ENCODE measurements at places on chromosomes 1 and 21.

GRCh38 chr1:221431068-221431651 is 310.7 kb downstream of the DUSP10 start:
- DNase-seq: no peak

- no peak for DNase-seq
Measured at GRCh38 chr1:3909615-3910014, 9.5 kb upstream of the C1orf174 start.

GRCh38 chr1:155989242-155990004 is 11.1 kb upstream of the ARHGEF2 start:
- peak; percentile 85 for DNase-seq

GRCh38 chr1:36691374-36691773 is 208.7 kb upstream of the CSF3R start:
- no peak for DNase-seq

GRCh38 chr1:234608025-234608910 is 1.7 kb downstream of the IRF2BP2 start:
- peak; percentile 98 for DNase-seq

- DNase-seq: peak; percentile 95
Measured at GRCh38 chr1:94790246-94790645, 29.9 kb upstream of the SLC44A3 start.

- no peak for DNase-seq
Measured at GRCh38 chr21:15631342-15631741, 98.4 kb upstream of the USP25 start.

- no peak for DNase-seq
Measured at GRCh38 chr1:116374353-116375147, 1.5 kb downstream of the ATP1A1 start.

GRCh38 chr21:38811257-38811656 is 5.5 kb downstream of the ETS2 start:
- DNase-seq: peak; percentile 97

DNA sequence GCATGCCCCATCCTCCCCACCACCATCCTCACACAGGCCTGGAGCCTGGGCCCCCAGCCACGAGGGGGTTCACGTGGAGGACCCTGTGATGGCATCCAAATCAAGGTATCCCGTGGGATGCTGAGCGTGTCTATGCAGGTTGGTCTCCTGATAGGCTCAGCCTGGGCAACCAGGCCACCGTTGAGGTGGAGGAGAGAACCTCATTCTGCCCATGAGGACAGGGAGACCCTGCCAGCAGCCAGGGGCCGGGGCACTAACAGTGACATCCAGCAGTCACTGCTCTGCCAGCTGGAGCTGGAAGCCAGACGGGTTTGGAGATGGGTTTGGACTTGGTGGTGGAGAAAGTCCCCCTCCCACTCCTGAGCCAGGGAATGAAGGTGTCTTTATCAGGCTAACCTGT is 582.8 kb downstream of the MATN1 start:
- DNase-seq: no peak

- DNase-seq: peak; percentile 39
Measured at GRCh38 chr1:65820983-65821382, 28.3 kb downstream of the PDE4B start.

DNA sequence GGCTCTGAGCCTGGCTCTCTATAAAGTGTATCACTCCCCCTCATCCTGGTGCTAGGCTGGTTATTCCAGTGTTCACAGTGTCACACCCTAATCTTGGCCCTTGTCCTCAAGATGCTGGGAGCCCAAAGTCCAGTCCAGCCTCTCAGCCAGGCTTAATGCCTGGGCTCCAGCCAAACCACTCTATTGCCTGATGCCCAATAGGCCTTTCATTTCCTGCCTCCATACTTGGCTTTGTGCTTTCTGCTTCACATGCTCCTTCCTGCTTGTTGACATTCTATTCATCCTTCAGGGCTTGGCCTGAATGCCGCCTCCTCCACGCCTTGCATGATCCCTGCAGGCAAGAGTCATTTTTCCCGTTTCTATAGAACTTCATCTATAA is 1.7 kb downstream of the KLHDC8A start:
- no peak for DNase-seq

GRCh38 chr1:51237351-51238033 is 1.4 kb downstream of the RNF11 start:
- no peak for DNase-seq

- DNase-seq: no peak
Measured at GRCh38 chr21:35646606-35647005, 413.7 kb downstream of the SETD4 start.

DNA sequence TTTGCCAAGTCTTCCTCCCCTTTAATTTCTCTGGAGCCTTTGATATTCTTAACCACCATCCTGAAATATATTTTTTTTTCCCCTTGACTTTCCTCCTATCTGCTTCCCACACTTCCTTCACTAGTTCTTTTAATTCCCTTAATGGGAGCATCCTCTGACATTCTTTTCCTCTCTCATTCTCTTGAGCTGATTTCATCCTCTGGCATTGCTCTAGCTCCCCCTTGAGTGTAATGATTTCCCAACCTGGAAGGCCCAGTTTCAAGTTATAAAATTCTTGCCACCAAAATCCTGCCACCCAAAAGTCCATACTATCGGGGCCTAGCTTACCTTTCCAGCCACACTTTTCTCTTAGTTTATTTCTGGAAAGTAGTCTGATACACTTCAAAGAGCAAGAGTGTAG is 39.5 kb upstream of the UBE2U start:
- DNase-seq: no peak

DNA sequence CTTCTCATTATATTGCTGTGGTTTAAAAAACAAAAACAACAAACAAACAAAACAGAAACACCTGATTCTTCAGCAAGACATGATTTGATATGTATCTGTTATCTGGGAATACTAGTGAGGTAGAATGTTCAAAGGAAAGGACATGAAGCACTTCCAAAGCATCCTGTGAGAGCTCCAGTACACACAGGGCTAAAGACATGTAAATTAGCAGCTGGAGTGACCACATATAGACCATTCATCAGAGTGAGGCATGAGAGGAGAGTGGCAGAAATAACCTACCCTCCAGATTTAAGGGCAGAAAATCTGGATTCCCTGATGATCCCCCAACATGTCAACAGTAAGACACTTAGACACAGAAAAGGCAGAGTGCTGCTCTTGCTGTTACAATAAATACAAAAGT is 260.5 kb upstream of the CHRM3 start:
- DNase-seq: no peak

GRCh38 chr1:192945390-192946130 is 113.6 kb downstream of the UCHL5 start:
- peak; percentile 35 for DNase-seq

GRCh38 chr1:244271691-244272308 is 179.9 kb downstream of the ADSS2 start:
- no peak for DNase-seq

- DNase-seq: no peak
Measured at GRCh38 chr1:18110598-18110939, 3.0 kb downstream of the IGSF21 start.

GRCh38 chr21:46094401-46095082 is 3.4 kb upstream of the COL6A2 start:
- no peak for DNase-seq

- no peak for DNase-seq
Measured at GRCh38 chr1:55447488-55447887, 232.3 kb upstream of the USP24 start.

DNA sequence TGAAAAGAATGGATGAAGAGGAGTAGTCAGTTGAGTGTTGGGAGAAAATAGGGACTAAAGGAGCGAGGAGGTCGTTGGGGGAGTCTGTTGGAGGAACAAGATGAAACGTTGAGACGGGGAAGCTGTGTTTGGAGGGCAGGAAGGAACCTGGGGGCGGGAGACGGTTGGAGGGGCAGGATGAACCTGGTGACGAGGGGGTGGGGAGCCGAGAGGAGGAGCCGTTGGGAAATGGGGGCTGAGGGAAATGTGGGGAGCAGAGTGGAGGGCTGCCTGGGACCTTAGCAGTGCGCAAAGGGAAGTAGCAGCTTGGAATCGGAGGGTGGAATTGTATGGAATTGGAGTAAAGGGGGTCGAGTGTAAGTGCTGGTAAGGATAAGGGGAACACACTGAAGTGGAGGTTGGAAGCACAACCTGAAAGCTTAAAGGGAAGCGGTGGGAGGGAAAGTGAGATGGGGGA is 630 bp downstream of the MTF2 start:
- peak; percentile 45 for DNase-seq

DNA sequence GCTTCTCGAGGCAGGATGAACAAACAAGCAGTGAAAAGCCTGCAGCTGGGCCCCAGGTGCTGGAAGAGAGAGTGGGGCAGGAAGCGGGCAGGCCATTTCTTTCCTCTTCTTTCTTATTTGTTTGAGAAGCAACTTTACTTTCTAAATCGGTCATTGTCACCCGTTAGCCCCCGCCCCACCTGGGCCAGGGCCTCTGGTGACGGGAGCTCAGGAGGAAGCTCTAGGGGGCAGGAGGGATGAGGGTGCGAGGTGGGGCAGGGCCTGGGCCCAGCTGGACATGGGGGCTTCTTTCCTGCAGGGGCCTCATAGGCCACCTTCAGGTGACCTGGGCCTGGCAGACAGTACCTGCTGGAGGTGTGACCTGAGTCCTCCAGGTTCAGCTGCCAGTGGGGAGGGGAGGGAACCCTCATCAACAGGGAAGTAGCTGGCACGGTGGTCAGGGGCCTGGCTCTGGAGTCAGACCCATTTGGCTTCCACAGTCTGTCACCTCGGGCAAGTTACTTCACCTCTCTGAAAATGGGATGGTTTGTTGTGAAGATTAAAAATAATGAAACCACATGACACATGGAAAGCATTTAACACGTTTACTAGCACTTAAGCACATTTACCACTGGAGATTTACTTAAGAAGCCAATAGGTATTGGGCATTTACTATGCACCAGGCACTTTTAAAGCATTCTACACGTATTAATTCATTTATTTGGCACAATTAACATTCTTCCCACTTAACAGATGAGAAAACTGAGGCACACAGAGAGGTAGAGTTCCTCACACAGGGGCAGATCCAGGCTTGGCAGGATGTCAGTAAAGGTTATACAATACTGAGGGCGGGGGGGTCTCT is 54.1 kb upstream of the ID3 start:
- DNase-seq: no peak

DNA sequence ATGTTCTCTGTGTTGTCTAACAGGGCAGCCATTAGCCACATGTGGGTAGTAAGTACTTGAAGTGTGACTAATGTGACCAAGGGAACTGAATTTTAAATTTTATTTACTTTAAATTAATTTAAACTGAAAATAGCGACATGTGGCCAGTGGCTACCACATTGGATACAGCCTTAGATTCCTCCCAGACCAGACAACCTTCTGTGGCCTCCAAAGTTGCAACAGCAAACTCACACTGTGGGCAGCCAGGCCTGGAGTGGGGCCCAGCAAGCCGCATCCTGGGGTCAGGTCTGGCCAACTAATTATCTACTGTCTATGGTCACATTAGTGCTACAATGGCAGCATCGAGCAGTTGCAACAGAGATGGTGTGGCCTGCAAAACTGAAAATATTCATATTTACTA is 11.7 kb downstream of the EIF2D start:
- no peak for DNase-seq

DNA sequence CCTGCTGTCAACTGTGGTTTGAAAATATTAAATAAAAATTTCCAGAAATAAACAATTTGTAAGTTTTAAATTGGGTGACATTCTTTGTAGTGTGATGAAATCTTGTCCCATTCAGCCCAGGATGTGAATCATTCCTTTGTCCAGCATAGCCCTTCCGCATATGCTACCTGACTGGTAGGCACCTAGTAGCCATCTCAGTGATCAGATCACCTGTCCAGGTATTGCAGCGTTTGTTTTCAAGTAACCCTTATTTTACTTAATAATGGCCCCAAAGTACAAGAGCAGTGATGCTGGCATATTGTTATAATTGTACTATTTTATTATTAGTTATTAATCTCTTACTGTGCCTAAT is 351.6 kb upstream of the B3GALT2 start:
- no peak for DNase-seq

DNA sequence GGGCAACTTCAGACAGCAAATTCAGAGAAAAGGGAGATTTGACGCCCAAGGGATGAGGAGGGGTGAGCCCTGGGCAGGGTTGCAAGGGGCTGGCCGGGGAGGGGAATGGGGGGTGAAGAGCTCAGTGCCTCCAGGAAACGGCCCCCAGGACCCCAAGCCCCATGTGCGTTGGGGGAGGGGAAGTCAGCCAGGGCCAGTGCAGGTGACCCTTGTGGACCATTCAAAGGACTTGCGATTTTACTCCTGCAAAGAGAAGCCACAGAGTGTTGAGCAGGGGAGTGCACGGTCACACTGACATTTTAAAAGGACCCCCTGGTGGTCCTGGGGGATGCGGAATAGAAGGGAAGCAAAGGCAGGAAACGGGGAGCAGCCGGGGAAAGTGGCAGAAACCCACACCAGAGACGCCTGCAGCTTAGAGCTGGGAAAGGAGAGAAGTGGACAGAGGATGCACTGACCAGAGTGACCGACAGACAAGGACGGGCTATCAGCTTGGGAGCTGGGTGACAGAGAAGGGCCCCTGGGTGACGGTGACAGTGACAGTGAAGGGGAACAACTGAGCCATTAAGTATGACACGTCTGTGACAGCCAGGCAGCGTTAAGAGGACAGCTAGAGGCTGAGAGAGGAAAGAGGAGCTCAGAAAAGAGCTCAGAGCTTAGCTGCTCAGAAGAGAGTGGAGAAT is 54.0 kb upstream of the TMEM51 start:
- DNase-seq: no peak

- DNase-seq: no peak
Measured at GRCh38 chr1:29800522-29800956, 564.2 kb downstream of the PTPRU start.

DNA sequence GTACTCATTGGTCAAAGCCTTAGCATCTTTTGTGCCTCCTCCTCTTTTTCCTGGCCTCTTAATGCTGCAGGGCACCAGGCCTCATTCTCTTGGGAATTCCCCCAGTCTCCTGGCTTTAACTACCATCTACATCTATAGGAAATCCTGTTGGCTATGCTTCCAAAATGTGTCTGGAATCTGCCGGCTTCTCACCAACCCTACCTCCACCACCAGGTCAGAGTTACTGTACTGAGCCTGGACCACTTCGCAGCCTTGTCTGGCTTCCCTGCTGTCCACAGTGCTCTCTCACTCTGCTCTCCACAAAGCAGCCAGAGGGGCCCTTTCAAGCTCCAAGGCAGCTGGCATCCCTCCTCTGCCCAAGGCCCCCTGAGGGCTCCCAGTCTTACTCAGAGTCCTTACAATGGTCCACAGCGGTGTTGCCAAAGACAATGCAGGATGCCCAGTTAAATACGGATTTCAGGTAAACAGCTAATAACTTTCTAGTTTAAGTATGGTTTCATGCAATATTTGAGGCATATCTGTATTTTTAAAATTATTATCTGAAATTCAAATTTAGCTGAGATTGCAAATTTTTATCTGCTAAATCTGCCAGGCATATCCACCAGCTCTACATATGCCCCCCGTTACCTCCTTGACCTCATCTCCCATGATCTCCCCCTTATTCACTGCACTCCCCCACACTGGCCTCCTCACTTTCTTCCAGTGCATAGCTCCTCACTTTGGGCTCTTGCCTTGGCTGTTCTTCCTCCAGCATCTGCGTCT is 34.5 kb upstream of the FAM163A start:
- DNase-seq: no peak

GRCh38 chr1:223039990-223040389 is 103.1 kb downstream of the TLR5 start:
- DNase-seq: no peak

- DNase-seq: peak; percentile 25
Measured at GRCh38 chr1:98389809-98390208, 271.7 kb upstream of the SNX7 start.
